ENCODE measurements at places on chromosomes 4 and X.

DNA sequence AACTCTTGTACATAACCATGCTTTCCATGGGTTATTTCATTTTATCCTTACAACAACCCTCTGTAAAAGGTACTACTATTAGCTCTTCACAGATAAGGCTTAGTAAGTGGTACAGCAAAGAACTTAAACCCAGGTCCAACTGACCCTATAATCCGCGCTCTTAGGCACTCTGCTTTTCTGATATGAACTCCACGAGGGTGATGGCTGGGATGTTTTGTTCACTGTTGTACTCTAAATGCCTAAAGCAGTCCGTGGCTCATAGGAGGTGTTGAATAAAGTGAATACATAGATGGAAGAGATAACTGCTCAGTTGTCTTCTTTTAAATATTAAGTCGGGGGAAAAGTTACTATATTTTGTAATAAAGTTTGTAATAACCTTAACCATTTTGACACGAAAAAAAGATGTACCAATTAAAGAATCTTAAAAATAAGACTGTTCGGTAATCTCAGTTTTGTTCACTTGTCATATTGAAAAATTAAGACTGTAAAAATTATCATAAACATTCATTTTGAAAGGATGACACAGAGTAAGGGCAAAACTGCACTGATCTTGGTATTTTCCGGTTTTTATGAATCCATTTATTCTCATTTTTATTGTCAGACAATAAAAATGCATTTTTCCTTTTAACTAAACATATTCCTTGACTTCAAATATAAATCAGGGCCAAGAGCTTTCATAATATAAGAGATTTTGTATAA, 166.5 kb downstream of the FBXW7 start:
- DNase-seq = no peak

- no peak for DNase-seq
Measured at GRCh38 chrX:43870758-43871419, 11.4 kb downstream of the MAOB start.

DNA sequence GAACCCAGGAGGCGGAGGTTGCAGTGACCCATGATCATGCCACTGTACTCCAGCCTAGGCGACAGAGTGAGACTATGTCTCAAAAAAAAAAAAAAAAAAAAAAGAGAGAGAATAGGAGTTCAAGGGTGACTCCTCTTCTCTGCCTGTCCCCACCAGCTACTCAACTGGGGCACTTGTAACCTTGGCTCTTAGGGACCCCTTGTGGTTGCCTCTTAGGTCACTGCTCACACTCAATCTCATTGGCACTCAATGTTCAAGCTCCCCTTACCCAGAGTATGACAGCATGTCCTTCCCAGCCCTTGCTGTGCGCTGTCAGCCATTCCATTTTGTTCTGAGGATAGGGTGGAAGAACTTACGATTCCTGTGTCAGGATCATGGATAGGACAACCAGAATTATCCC, 82.4 kb upstream of the BEND4 start:
- DNase-seq = no peak

GRCh38 chrX:9033179-9033578, 748 bp downstream of the FAM9B start:
- no peak for DNase-seq

DNA sequence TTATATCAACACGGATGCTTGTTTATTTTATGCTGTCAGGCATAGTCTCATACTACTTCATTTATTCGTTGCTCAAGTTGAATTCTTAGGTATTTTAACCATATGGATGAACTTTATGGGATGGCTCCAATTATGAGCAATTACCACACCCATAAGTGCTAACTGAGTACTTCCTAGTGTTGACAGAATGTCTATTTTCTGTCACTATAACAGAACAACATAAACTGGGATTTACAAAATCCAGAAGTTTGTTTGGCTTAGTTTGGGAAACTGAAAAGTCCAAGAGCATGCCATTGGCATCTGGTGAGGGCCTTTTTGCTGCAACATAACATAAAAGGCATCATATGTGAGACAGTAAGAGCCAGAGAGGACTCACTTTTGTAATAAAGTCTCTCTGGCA, 21.0 kb downstream of the SULT1E1 start:
- no peak for DNase-seq
